Articular chondrocyte of knee joint (primary cell): ENCODE measurements at places on chromosomes 16 and 17. TPM values are rescaled to one million over a fixed set of nuclear protein-coding genes. Genes with fewer than 3 reads are reported as not detected.

KRT20 gene
- total RNA-seq: not detected in 2 replicates

TBCD gene
- 38.8 and 52.8 TPM in 2 replicates for total RNA-seq

RPRML gene
- total RNA-seq: not detected in 2 replicates

TMEM238L gene
- not detected in 2 replicates for total RNA-seq

TRPV2 gene
- 21.7 and 41.8 TPM in 2 replicates for total RNA-seq

EVPLL gene
- total RNA-seq: not detected in 2 replicates

ZNF385C gene
- total RNA-seq: not detected in 2 replicates

LRRC37A gene
- total RNA-seq: 1.3 and 7.2 TPM in 2 replicates
